SK-N-SH (cell line): ENCODE measurements at places on chromosomes 4 and X. TPM values are rescaled to one million over a fixed set of nuclear protein-coding genes. Genes with fewer than 3 reads are reported as not detected.

DNA sequence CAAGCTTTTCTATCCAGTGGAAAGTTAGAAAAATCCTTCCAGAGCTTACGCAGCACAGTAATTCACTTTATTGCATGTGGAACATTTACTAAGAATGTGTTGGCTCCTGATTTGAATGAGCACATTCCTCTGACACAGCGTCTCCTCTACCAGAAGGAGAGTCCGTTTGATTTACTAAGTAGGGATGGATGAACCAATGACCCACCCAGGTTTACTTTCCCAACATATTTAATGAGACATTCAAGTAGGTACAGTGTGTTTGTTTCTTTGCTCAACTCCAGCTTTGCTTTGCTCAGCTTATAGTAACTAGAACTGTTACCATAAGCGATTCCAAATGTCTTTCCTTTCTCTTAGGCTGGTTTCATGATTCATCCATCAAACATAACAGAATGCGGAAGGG lies 161.7 kb downstream of the SMARCA1 start:
- no peak for DNase-seq

DNA sequence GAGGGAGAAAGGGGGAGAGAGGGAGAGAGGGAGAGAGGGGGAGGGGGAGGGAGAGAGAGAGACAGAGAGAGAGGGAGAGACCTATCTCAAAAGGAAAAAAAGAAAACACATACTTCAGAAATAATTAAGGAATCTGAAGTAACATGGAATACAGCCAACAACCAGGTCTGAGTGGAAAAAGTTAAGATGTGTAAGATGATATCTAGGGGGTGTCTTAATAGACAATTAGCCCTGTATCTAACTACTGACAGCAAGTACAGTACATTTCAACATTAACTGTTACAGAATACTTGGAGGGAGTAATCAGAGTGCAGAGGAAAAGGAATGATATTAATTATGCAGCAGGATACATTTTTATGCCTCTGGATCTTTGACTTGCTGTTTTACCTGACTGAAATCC lies 22.4 kb downstream of the NUP54 start:
- DNase-seq: no peak

FOXO4 gene
- 1.9 TPM in 2 replicates for polyA plus RNA-seq

DNA sequence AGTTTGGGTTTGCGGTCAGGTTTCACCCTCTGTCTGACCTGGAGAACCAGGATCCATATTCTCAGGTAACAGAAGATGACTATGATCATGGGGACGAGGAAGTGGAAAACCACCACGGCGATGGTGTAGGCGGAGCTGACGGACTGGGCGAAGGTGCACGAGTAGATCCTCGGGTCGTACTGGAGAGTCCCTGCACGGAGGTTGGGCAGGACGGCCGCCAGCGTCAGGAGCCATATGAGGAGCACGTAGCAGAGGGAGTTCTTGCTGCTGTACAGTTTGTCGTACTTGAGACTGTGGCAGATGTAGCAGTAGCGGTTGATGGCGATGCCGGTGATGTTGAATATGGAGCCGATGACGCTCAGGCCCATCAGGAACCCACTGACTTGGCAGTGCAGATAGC lies 21.3 kb downstream of the MTNR1A start:
- no peak for DNase-seq

IL3RA gene
- not detected in 2 replicates for polyA plus RNA-seq

GRCh38 chr4:61919561-61919960 lies 719.4 kb downstream of the ADGRL3 start:
- DNase-seq: no peak

NKX1-1 gene
- polyA plus RNA-seq: not detected in 2 replicates

DNA sequence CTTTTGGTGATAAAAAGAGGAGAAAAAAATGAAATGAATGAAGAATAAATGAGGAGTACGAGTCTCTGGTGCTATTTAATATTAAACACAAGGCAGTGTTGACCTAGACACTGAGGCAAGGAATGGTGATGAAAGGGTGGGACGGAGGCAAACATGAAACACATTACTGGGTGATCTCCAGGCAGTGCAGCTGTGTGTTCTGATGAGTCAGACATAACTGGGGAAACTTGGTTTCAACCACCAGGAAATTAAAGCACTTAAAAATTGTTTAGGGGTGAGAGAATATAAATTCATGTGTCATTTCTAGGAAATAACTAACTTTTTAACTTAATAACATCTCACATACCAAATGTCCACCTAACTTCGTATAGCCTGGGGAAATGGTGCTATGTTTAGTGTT lies 19.7 kb upstream of the CXCL6 start:
- DNase-seq: no peak

DNA sequence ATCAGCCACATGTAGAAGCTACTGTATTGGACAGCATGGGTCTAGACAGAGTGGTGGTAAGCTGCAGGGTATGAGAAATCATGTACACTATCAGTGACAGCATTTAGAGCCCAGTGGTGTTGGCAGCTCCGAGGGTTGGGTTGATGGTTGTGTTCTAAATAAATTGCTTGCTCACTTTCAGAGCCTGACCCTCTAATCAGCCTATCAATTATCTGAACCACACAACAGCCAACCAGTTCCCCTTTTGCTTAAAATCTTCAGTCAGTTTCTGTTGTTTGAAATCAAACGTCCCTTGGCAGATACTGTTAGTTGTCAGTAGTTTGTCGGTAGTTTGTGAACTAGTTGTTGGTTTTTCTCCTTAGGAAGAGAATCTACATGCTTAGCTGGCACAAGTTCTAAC lies 99.8 kb upstream of the RAI2 start:
- no peak for DNase-seq

- DNase-seq: peak; percentile 66
Observed at GRCh38 chrX:72046447-72046846, 85.3 kb downstream of the RTL5 start.

ADH4 gene
- not detected in 2 replicates for polyA plus RNA-seq

DNA sequence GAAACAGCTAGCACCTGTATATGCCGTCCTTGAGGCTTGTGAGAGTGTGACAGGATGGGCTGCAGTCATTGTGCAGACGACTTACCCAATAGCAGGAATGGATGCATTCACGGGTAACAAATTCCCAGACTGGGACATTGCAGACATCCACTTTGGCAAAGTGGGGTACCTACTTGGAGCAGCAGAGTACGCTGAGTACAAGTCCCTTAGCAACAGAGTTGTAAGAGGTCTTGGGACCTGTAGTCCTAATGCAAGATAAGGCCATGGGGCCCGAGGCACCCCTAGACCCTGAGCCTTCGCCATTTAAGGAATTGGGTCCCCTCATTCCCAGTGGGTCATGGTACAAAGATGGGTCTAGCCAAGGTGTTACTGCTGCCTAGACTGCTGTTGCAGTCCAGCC lies 55.4 kb upstream of the CCDC149 start:
- DNase-seq: no peak

DNA sequence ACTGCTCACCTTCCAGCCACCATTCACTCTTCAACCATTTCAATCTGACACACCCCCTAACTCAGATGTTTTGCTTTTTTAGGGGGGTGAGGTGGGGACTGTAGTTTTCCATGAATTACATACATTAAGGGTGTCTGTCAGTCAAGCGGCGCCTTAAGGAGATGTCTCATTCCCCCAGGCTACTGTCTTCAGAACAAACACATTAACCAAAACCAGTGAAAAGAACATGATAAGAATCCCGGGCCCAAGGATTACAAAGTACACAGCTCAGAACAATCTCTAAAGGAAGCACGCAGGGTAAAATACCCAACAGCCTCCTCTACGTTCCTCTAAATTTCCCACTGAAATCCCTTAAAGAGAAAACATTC lies 62.5 kb upstream of the IRF2 start:
- DNase-seq: no peak

GRCh38 chr4:184825141-184825895 lies 450 bp downstream of the ACSL1 start:
- peak; percentile 85 for DNase-seq

- no peak for DNase-seq
Observed at GRCh38 chr4:72857216-72857615, 212.3 kb downstream of the COX18 start.

GRCh38 chrX:2608638-2609430 lies 82.3 kb upstream of the CD99 start:
- DNase-seq: peak; percentile 86

DNA sequence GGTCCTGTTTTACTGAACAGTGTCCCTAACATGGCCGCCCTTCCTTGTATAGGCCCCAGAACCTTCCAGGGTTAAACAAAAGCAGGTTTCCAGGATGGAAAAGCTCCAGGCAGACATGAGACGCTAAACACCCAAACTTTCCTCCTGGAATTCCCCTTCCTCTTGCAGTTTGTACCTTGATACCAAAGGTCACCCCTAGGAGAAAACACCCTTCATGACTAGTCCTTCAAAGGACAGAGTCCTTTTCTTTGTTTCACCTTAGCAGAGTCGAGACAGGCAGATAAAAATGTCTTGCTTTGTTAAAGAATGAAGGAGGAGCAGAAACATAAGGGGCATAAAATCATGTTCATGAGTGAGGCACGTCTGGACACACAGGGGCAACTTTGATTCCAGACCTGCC lies 247.5 kb downstream of the BCOR start:
- no peak for DNase-seq

DNA sequence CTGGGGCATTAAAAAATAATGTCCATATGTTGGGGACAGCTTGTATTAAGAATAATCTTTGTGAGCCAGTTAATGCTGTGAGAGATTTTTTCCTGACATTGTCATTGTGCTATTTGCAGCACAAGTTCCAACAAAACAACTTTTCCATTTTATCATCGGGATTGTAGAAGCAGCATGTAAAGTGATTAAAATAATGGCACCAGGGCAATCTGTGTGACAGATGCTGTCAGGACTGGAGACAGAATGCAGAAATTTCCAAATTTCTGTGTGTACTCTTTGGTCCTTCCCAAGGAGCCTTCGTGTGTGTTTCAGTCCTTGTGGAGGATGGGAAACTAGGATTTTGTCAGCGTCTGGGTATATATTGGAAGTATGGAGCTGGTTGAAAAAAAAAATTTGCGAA lies 101.5 kb upstream of the LIMCH1 start:
- no peak for DNase-seq

GRCh38 chr4:107757864-107758476 lies 37.9 kb upstream of the PAPSS1 start:
- DNase-seq: peak; percentile 9

GRCh38 chr4:182221987-182222386 lies 21.2 kb upstream of the TENM3 start:
- DNase-seq: no peak

DNA sequence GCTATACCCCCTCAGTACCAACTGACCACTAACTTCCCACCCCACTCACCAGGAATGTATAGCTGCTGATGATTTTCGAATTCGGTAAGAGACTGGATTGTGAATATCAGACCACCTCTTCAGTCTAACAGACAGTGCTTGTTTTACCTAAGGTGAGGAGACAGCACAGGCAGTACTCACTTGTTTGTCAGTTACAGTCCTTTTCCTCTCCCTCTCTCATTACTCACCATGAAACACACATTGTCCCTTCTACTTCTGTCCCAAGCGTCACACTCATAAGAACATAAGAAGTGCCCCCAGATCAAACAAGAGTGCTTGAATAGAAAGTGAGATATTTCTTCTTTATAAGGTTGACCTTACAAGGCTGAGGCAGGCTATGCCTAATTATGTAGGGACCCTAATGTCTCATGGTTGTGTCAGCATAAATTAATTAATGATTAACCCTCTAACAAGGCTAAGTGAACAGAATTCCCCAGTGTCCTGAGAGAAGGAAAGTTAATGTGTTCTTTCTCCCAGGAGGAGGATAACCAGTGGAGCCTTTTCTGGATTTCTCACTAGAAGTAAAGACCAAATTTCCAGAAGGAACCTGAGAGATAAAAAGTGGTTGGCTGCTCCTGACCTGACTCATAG lies 32.2 kb downstream of the ZCCHC12 start:
- no peak for DNase-seq

GRCh38 chrX:134669378-134670098 lies 11.3 kb upstream of the PLAC1 start:
- peak; percentile 23 for DNase-seq

ZFYVE28 gene
- polyA plus RNA-seq: 2.9 and 3.2 TPM in 2 replicates

- DNase-seq: no peak
Observed at GRCh38 chr4:120714417-120715010, 208.0 kb downstream of the PRDM5 start.

DNA sequence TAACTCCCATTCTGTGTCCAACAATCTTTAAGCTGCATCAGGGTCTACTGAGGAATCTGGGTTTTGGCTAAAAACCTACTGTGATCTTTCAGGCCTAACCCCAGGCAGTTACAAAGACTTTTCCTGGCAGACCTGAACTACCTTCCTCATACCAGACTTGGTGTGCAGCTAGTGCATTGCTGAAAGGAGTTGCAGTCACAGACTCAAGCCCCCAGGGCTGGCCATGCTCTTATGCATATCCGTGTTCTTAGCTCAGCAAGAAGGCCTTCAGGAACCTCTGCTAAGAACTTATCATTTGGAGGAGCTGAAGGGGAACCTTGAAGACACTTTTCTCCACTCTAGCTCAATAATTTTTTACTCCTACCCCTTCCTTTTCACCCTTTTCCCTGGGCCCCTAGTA lies 147.5 kb downstream of the INPP4B start:
- no peak for DNase-seq

DNA sequence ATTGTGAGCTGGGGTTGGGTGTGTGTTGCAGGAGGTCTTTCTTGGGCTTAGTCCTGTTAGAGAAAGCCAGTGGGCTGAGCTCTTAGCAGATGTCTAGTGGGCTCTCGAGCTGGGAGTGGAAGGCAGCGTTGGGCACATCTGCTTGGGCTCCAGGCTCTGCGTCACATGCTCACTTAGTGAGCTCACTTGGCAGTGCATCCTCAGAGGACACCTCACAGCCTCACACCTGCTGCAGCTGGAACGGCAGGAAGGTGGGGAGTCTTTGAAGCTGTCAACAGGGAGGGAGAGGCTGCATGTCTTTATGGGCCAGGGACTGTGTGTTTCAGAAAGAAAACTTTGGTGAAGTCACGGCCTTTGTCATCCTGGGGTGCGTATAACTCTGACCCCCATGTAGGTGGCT lies 82.2 kb downstream of the PSAPL1 start:
- DNase-seq: no peak

DEFB131A gene
- not detected in 2 replicates for polyA plus RNA-seq

AMTN gene
- polyA plus RNA-seq: not detected in 2 replicates

GRCh38 chr4:158805635-158806471 lies 37.0 kb downstream of the FNIP2 start:
- DNase-seq: peak; percentile 47

- no peak for DNase-seq
Observed at GRCh38 chr4:17958181-17958580, 63.4 kb downstream of the LCORL start.
